ENCODE measurements at places on chromosomes 1 and 21. TPM values are rescaled to one million over a fixed set of nuclear protein-coding genes. Genes with fewer than 3 reads are reported as not detected.

DNA sequence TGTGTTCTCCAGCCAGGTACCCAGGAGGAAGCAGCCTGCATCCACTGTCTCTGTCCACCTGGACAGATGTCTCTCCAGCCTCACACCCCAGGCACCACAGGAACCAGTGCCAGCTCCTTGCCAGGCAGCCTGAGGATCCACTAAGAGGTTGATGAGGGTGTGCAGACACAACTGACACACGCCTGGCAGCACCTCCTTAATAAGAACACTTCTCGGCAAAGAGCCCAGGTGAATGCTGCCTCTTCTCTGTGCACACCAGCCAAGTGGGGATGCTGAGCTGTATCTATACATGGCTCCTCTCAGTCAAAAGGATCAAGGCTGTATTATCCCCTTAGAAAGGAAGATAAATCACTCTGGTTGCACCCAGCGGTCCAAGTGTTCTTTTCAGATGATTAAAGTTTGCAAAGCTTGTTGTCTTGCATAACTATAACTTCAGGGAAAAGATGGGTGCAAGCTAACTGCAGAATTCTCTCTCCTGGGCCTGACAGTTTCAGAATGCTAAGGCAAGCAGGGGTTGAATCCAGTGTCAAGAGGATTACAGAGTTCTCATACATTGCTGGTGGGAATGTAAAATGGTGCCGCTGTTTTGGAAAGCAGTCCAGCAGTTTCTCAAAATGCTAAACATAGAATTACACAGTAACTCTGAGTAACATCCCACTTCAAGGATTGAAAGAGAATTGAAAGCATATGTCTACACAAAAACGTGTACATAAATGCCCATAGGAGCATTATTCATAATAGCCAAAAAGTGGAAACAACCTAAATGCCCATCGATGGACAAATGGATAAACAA is 3.7 kb upstream of the CAPN8 start:
- no peak for DNase-seq

The CCDC185 gene
- total RNA-seq, result not detected

DNA sequence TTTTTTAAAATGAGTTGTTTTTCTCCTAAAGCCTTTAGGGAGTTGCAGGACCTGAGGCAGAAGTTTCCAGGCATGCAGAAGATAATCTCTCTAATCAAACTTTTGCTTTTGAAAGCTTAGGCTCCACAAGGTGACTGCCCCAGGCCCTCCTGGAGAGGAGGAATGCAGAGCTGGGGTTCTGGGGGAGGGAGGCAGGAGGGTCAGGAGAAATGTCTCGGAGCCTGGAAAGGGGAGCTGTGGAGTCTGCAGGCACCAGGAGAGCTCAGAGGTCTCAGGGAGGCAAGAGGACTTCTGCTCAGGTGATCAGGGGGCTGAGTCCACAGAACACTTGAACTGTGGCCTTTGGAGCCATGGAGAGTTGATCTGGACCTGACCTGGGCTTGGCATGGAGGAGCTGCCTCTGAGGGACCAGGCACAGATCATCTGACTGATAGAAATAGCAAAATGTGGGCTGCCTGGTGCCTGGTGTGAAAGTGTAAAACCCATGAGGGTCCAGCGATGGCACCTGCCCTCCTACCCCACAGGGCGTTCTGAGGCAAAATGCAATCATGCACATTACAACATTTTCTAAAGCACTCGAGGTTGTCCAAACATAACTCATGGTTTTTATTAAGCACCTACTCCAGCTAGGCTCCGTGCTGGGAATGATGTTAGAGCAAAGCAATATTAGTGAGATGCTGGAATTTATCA is 10.0 kb upstream of the ABCG1 start:
- no peak for DNase-seq

DNA sequence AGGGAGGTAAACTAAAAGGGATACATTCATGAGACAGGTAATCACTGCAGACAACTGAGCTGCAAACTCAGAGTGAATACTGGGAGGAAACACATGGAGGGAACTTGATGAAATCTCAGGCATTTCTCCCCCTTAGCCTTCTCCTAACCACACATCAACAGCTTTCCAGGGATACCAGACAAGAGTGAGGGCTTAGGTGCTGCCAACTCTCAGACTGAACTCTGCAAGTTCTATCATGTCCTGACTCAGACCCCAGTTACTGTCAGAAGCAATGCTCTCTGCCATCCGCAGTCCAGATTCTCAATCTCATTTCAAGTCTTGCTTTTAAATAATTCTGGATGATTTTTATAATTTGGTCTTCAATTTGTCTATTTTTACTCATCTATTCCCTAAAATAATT is 267.3 kb downstream of the LTN1 start:
- DNase-seq, result no peak

- peak; percentile 36 for DNase-seq
Observed at GRCh38 chr1:208093754-208094719, 150.1 kb downstream of the PLXNA2 start.

GRCh38 chr1:150552128-150552910 is 3.1 kb downstream of the ADAMTSL4 start:
- DNase-seq, result peak; percentile 84

DNA sequence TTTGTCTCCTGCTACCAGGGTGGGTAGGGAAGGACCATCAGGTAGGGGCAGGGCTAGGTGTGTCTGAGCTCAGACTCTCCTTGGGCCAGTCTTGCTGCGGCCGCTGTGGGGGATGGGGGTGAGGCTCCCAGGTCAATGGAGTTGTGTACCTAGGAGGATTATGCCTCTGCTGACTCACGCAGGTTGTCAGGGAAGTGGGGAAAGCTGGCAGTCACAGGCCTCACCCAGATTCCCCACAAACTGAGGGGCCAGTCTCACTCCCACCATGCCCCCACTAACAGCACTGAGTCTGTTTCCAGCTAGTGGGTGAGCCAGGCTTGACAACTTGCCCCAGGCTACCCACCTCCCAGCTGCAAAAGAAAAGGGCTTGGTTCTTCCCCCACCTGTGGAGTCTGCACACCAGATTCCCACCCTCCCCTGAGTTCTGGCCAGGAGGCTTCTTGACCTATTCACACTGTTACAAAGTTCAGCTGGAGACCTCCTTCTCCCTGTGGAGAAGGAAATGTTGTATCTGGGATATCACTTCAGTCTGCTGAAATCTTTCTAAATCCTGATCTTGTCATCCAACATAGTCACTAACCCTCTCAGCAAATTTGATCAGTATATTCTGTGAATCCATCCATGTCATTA is 69.2 kb upstream of the GJA8 start:
- no peak for DNase-seq

GRCh38 chr1:210940081-210940617 is 193.8 kb downstream of the KCNH1 start:
- DNase-seq, result no peak

The PDC gene
- total RNA-seq, result not detected

GRCh38 chr21:20856926-20857325 is 141.3 kb upstream of the NCAM2 start:
- peak; percentile 46 for DNase-seq

The FAM131C gene
- 0.08 TPM for total RNA-seq

DNA sequence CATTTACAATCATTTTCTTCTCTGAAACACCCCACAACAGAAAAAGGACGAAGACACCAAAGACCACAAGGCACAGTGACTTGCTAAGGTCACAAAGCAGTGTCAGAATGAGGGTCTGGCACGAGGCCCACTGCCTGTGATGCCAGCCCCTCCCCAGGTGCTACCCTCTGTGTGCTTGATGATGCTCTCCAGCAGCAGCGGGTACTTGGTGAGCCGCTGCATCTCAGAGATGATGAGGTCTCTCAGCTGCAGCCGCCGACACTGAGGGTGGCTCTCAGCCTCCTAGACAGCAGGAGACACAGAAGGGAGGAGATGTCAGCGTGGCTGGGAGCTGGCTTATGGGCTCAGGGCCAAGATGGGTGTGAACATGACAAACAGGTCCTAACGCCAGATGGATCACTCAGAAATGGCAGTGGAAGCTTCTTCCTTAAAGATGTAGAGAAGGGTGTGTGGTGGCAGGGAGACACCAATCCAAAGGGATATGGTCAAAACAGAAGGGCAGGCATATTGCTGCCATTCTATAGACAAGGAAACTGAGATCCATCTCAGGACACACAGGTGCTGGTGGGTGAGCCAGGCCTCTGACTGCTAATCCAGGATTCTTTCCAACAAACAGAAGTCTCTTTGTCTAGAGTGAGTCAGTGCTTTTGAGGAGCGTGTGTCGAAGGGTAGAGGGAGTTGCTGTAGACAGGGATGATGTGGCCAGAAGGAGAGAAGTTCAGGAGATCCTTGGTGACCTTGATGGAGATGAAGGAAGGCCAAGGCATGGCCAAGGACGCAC is 25.6 kb downstream of the LRRC71 start:
- DNase-seq, result no peak

DNA sequence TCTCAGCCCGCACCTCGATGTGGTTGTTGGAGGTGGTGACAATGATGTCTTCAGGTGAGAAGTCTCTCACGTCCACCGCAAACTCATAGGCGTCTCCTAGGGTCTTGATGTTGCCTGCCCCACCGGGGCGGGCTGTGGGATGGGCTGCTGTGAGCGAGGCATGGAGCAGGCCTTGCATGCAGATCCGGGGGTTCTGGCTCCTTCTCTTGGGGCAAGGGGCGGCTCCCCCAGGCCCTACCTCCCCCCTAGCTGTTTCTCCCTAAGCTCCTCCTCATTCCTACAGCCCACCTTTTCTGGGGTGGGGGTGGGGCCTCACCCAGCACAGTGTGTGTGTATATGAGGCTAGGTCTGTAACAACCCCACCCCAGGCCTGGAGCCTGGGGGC is 775 bp downstream of the HSPB7 start:
- no peak for DNase-seq

DNA sequence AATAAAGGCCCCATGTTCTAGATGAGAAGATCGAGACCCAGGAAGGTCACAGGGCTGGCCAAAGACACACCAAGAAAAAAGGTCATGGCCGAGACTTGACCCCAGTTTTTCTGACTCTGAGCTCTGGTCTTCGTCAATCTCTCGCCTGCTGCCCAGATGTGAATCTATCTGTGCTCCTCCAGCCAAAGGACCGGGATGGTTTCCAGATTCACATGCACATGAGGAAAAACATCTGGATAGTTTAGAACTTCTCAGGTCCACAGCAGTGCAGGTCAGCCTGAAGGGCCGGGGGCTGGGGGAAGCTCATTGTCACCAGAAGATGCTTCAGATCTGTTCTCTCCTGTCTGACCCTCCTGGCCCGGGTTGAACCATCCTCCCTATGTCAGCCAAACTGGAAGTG is 49.0 kb downstream of the KCNN3 start:
- no peak for DNase-seq

DNA sequence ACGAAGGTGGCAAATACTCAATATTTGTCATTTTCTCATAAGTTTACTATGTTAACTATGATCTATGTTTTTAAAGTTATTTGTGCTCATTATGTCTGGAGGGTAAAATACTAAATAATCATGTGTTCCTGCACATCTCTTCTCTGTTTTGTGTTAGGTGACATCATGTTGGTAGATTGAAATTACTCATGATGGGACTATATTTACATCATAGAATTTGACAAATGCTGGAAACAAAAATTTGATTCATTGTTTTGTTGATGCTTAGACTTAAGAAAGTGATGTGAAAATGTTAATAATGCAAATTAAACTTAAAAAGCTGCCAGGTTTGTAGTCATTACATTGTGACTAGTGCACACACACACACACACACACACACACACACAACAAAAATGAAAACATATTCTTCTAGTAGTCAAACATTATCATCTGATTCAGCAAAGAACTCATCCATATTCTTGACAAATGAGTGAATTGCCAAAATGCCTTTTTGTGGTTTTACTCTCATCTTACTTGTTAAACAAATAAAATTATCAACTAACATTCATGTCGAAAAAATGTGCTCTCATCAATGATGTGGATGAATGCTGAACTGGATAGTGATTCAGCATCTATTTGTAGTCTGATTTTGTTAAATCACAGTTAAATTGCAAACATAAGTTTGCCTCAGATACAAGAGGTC is 870.7 kb downstream of the BRINP3 start:
- peak; percentile 5 for DNase-seq

DNA sequence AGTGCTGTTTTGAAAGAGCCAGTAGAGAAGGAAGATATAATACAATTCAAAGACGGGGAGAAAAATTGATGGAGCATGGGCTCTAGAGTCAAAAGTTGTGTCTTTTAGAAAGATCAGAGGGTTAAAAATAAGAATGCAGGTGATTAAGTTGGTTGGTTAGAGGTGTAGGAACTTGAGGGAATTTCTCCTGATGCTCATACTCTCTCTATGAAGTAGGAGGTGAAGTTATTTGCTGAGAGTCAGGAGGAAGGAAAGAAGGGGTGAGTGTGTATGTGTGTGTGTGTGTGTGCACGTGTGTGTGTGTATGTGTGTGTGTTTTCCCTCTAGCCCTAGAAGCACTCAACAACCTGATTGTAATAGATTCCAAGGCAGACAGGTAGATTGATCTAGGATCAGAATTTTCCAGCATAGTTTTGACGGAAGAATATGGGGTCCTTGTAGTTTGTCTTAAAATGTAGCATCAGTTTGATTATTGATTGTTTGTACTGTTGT is 88.3 kb upstream of the MACF1 start:
- no peak for DNase-seq

- peak; percentile 95 for DNase-seq
Observed at GRCh38 chr1:222546548-222547259, 1.2 kb downstream of the HHIPL2 start.

DNA sequence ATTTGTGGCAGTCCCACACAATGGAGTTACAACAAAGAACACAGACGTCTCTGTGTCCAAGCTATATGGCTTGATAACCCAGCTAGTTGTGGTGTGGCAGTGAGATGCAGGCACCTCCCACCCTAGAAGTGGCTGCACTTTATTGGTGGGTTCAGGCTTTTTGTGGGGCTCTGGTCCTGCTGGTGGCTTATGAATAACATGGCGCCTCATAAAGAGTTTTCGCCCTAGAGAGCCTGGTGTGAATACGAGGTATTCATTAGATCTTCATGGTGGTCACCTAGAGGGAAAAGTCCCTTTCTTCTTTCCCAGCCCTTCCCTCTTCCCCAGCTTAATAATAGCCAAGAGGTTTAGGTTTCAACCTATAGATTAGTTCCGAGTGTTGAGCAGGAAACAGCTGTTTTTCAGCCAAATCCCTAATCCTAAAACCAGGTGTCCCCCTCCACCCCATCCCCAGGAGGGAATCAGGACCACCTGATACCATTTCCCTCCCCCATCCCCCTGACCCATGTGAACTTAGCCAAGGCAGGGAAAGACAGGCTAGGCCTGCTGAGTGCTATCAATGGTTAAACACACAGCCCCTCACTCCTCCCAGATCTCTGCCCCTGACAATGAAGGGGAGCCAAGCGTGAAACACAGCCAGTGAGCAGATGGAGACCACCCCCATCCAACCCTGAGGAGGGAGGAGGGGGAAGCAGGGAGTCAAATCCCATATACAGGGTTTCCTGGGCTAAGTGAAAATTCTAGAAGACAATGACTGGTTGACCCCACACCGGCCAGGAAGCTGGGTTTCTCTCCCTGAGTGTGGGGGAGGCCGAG is 58.2 kb downstream of the NFASC start:
- no peak for DNase-seq

The PPIAL4G gene
- total RNA-seq, result not detected

GRCh38 chr1:14897997-14898645 is 255.4 kb upstream of the TMEM51 start:
- no peak for DNase-seq

DNA sequence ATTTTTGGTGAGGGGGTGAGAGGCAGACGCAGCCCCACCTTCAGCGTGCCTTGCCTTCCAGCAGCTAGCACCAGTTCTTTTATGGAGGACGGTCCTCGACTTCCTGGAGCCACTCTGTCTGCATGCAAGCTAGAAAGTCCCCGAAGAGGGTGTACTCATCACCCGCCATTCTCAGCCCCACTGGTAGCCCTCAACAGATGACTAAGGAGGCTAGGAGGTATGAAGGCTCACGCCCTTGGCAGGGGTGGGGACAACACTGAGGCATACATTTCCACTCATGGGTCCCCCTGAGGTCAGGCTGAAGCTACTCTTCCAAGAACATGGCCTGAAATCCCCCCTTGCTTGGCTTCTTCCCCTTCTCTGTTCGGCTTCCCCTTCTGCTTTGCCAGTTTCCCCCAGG is 8.9 kb upstream of the PTPRF start:
- no peak for DNase-seq

Measured in H4 (cell line).